Cerebellar cortex (tissue), 1 donor: ENCODE measurements at places on chromosomes 6 and 20.
A peak's percentile ranks its signal among the peaks of the same experiment; 100 is the strongest.

DNA sequence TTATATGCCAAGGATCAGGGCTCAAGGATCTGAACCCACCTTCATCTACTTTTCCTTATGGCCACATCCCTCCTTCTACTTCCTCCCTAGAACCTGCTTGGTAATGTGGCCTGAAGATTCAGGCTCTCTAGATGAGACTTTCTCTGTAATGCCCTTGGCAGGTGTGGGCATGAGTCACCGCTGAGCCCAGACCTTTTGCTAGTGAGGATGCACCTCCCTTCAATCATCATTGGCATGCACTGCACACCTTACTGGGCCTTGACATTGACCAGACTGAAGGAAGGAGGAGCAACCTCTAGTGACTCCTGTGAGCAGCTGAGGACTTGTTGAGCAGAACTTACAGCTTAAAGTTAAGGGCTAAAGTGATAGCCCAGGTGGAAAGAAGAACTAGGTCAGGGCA lies 405.3 kb downstream of the MAFB start:
- no peak for DNase-seq

DNA sequence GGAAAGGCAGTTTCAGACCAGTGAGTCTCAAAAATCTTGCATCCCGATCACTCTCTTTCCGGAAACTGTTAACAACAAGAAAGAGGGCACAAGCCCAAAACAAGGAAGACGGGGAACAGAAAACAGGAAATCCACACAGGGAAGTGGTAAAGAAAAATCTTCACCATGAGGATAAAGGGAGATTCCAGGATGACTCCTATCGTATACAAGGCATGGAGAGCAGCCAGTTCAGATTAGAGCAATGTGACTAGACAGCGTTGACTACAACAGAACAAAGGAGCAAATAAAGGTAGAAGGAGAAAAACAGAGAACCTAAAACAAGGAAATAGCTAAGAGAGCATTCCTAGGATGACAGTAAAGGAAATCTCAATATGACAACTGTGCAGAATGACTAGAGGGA lies 26.5 kb downstream of the VNN1 start:
- no peak for DNase-seq

DNA sequence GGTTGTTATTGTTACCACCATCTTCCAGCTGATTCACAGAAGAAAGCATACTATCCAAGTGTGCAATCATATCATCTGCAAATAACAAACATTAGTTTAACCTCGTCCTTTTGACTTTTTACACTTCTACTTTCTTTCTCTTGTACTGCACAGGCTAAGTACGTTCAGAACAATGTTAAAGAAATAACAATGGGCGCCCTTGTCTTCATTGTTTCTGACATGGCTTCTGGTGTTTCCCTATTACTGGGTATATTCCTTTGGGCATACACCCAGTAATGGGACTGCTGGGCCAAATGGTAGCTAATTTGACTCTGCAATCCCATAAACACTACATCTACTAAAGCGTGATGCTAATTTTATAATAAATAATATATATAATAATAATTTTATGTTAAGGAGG lies 146.7 kb downstream of the GJA10 start:
- DNase-seq, result no peak

DNA sequence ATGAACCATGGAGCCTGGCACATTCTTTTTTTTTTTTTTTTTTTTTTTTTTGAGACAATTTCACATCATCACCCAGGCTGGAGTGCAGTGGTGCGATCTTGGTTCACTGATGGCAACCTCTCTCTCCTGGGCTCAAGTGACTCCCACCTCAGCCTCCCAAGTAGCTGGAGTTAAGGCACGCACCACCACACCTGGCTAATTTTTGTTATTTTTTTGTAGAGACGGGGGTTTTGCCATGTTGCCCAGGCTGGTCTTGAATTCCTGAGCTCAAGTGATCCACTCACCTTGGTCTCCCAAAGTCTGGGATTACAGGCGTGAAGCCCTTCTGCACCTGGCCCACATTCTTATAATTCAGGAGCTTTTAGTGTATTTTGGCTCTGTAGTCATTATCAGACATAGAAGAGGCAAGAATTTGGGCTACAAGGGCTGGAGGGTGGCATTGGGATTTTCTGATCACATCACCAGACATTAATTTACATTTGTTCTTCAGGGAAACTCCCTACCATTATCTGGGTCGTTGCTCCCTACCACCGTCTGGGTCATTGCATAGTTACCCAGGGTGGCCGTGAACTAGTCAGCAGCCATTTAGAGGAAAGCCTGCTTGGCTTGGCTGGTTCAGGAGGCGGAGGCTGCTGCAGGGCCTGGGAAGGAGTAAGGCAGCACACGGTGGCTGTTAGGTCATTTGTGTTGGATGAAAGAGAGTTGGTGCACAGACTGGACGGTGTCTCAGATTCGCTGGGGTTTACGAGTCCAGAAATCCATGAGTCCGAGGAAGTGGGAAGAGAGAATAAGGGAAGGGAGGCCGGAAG lies 17.6 kb downstream of the ARID1B start:
- no peak for DNase-seq

DNA sequence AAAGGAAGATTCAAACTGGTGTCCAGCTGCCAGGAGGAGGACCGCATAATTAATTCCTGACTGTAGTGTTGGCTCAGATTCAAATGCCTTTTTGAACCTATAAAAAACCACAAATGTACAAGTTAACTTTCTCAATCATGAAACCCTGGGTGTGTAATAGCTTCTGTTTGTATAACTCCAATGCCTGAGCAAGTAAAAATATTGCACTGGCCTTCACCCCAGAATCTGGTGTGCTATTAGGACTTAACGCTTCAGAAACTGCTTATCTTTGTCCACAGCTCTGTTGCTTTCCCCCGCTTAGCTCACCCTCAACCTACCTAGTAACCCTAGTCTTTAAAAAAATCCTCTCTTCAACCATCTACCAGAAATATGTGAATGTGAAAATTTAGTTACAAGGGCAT lies 119.1 kb upstream of the MAP7 start:
- no peak for DNase-seq

DNA sequence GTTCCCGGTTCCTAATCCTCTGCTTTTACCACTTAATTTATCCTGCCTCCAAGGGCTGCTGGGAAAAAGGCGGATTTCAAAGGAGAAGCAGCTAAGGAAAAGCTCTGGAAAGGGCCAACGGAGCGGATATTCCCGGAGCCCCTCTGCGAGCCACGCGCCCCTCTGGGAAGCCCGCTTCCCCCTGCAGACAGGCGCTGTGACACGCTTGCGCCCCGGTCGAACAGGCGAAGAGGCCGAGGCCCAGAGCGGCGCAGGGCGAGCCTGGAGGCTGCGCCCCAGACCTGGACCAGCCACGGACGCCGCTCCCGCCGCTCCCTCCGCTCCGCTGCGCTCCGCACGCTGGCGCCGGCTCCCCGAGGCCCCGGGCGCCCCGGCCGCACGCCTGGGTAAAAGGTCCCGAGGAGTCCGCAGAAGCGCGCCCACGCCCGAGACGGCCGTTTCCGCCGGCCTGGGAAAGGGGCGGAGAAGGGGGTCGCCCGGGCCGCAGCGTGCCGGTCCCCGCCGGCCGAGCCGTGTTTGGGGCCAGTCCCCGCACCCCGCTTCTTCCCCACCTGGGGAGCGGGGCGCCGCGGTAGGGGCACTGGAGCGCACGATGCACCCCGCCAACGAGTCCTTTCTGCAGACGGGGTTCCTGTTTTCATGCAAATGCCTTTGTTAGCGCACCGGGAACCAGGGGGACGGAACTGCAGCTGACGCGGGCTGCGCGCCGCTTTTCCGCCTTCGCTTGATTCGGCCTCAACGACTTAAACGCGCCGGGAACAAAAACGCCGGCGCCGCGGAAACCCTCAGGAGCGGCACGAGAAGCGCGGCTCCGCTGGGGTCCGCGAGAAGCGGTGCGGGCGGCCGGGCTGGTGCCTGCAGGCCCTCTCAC lies 91.9 kb upstream of the SIRPA start:
- DNase-seq, result no peak

DNA sequence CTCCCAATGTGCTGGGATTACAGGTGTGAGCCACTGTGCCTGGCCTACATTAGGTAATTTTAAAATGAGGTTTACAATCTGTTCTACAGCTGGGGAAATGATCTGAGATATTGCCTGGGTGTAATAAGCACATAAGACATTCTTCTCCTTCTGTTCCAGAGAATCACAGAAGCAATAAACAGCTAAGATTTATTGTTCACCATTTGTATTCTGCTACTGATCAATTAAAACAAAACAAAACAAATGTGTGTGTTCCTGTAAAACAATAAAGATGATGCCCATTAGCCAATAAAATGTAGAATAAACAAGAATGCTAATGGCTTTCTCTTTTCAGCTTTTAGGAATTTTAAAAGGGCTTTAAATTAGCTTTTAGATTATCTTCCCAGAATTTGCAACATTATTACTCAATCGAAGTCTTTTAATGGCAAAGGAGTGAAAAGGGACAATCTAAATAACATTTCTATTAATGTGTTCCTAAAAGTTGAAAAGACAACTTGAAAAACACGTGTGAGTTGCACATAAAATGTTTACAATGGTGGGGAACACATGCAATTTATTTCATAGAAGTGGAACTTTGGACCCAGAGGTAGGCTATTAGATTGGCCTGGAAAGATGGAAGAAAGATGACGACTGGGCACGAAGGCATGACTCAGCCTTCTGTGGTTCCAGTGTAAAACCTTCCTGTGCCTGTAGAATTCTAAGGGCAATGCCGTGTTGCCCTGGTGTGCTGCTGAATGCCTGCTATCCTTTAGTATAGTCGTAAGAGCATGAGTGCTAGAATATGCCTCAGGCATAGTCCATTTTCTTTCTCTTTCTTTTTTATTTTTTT lies 29.0 kb upstream of the DEK start:
- no peak for DNase-seq

DNA sequence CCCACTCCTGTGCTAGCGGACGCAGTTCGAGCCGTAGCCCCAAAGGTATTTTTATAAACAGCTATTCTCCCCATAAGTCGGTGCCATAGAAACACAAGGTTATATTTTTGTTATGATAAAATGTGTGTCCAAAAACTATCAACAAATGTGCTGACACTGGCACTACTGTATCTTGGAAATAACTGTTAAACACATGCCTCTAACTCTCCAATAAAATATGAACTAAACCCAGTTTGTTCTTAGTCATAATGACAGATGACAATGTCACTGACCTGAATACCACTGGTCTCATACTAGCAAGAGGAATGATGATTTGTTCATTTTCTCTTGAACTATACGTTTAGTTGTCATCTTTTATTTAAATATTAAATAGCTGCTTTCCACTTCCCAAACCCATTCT lies 51.4 kb upstream of the NUP153 start:
- no peak for DNase-seq

GRCh38 chr20:22507240-22507961 lies 77.0 kb downstream of the FOXA2 start:
- DNase-seq, result no peak

DNA sequence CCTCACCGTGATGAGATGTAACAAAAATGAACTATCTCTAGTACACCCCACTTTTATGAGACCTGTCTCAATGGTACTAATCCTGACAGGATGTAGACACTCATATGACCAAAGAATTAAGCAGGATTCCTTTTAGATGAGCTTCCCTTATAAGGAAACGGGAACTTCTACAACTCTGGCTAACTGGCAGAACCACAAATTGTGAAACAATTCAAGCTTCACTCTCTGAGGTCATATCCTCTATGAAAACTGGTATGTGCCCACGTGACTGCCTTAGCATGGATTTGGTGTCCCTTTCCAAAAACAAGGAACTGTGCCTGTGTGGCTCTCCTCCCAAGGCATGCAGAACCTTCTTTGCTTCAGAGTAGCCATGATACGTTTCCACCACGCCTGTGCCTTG lies 14.1 kb upstream of the CPNE5 start:
- DNase-seq, result peak; percentile 82
